ENCODE measurements at places on chromosomes 6 and 20.

DNA sequence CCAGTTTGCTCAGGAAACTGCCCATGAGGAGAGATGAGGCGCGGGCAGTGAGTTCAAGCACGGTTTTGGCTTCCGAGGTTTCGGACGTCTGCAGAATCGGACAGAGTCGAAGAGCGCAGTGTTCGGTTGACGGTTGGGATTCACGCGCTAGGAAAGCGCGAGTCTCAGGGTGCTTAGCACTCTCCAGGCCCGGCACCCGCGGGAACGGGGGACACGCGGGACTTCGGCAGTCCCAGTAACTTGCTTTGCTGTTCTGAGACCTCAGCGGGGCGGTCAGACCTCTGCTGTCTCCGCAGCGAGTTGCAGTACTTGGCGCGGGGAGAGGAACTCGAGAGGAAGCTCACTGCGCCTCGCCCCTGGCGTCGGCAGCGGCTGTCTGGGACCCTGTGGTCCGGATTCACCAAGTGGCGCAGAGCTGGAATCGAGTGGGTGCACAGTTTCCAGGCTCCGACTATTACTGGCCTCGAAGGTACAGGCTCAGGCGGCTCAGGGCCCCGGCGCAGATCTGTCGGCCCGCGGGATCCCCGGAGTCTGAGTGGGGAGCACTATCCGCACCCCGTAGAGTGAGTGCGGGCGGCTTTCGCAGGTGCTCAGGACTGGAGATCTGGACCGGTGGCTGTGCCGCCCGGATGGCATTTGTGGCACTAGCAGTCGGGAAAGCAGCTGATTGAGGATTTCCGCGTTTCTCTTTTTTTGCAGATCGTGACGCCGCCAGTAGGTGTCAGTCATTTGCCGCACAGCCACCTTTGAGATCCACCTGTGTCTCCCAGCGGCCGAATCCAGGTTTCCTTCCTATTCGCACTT, at the start of gene POM121L2:
Gene POM121L2 (minus strand): TSS at position 128 of the 804 bp plus-strand sequence. CDS start 103 bp downstream, at position 25.
- DNase-seq = peak; percentile 62

DNA sequence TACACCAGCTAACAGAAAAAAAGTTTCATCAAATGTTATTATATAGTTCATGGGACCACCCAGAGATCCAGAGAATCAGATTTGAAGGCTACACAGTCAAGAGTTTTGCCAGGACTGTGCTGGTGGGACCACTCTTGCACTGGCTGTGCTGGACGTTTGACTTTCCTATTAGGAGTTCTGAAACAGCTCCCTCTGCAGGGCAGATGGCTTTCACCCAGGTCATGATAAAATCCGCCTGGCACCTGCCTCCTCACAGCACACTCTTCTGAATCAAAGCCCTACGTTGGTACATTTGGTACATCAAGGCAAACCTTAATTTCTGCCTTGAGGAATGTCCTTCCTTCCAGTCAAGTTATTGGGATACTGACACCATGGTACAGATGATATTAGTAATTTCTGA, 302.1 kb downstream of the ZNF217 start:
- DNase-seq = peak; percentile 9

GRCh38 chr6:32954267-32954666, 1.4 kb upstream of the HLA-DMA start:
- no peak for DNase-seq

- DNase-seq = no peak
Observed at GRCh38 chr6:98831057-98831958, 3.1 kb upstream of the POU3F2 start.

DNA sequence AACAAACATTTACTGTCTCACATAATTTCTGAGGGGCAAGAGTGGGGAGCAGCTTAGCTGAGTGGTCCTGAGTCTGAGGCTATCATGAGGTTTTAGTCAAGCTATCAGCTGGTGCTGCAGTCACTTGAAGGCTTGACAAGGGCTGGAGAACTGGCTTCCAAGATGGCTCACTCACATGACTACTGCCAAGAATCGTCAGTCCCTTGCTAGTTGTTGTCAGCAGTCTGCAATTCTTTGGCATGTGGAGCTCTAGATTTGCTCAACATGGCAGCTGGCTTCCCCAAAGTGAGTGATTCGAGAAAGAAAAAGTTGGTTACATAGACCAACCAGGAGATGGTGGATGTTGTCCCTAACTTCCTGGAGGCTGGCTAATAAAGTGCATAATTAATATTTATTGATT, 2.8 kb upstream of the LRRC1 start:
- no peak for DNase-seq

- no peak for DNase-seq
Observed at GRCh38 chr6:136592930-136593673, 42.9 kb upstream of the MAP7 start.

DNA sequence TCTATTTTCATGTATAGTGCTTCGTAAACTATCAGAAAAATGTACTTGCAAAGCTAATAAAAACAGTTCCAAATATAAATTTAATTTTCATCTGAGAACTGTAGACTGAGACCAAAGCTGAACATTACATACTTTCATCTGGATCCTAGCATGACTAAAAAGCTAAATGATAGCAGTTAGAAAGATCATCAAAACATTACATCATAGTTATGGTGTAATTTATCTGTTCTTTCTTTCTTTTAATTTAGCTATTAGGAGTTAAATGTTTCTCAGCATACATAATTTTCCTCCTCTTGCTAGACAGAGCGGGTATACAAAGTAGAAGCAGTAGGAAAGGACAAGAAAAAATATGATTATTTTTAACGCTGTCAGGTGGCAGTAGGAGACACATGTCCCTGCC, 164.2 kb upstream of the THEMIS start:
- DNase-seq = no peak

- DNase-seq = no peak
Observed at GRCh38 chr6:38281126-38281525, 358.6 kb downstream of the BTBD9 start.

DNA sequence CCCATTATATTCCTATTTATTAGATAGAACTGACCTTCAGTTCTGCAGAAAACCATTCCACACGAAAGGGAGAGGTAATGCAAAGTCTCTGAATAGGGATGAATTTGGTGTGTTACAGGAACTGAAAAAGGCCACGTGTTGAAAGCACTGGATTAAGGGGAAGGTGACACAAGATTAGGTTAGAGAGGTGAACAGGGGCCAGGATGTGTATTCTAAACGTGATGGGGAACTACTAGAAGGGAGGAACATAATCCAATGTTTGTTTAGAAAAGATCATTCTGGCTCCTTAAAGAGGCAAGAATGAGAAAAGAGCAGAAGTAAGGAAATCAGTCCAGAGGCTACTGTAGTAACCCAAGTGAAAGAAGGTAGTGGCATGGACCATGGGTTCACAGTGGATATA, 6.3 kb upstream of the ZKSCAN8 start:
- no peak for DNase-seq

DNA sequence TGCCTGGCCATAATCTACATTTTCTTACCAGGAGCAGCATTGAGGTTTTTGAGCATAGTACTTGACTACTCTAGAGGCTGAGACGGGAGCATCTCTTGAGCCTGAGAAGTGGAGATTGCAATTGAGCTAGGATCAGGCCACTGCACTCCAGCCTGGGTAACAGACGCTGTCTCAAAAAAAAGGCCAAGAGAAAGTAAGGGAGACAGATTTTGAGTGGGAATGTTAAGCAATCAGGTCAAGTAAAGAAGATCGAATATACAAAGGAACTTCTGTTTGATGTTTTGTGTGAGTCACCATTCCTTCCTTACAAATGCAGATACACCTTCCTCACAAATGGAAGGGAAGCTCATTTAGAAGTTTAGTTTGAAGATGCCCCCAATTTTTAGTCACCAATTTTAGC, 4.4 kb downstream of the PNRC1 start:
- no peak for DNase-seq

DNA sequence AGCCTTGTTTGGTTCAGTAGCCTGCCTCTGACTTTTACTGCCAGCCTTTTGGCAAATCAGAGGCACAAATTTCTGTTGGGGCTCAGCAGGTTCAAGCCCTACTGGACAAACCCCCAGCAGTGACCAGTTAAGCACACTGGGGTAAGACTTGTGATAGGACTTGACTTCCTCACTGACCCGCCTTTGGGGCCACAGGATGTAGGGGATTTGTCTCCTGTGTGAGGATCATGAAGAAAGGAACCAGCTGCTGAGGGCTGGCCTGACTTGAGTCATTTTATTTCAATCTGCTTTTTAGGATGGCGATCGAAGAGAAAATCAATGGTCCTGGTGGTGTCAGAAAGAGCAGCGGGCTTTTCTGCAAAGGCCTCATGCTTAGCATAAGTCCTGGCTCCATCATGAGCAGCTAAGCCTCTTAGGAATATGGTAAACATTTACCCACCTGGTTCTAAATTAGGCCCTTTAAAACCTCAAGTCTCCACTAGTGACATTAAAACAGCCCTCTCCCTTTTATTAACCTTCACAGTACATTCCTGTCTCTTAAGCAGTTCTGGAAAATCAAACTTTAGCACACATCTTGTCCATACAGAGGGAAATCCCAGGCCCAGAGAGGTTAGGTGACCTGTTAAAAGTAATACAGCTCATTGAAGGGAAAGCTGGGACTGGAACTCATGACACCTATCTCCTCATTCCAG, 16.6 kb downstream of the CHMP4B start:
- no peak for DNase-seq

DNA sequence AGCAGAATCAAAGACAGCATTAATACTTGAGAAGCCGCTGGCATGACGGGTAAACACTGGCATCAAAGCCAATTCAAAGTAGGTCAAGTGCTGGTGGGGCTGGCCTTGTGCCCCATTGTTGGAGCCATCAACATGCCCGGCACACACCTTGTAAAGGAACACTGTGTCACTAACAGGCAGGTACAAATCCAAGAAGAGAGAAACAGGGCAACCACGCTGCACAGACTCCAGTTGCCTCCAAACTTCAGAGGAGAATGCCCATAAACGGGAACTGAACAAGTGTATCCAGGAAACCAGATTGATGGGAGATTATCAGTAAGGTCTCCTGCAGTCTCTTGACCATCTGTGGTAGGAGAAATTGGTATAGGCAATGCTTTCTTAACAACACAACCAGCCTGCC, 127.0 kb upstream of the STXBP5 start:
- no peak for DNase-seq

GRCh38 chr6:143234734-143235133, 174.0 kb downstream of the AIG1 start:
- no peak for DNase-seq

DNA sequence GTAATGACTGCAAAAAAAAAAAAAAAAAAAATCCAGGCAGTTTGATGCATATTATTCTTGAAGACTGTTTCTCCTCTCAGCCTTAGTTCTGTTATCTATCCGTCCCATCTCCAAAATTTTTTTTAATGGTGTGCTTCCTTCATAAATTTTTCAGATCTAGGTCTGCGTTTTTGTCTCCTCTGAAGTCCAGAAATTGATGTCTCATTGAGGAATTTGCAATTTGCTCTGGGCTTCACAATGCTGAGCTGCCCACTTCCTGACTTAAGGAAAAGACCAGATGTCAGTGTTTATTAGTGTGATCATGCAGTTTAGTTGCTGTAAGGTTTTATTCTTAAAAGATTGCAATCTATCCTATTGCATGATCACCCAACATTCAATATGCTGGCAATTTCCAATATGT, 297.6 kb downstream of the ZNF217 start:
- DNase-seq = no peak

GRCh38 chr6:35318196-35319171, 20.9 kb downstream of the DEF6 start:
- DNase-seq = peak; percentile 27

DNA sequence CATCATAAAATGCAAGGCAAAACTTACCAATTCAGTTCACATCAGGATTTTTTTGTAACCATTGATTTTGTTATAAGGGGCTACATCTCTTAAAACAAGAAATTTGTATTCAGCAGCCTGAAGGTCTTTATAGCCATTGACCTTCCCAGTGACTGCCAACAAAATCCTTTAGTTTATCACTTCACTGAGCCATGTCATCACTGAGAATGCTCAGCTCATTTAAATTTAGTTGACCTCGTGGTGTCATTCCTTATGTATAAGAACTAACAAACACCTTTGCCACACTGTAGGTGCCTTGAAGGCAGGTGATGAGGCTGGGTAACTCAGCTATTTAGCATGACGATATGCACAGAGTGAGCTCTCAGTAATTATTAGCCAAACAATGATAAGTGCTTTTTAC, 77.7 kb downstream of the GRM1 start:
- DNase-seq = no peak

DNA sequence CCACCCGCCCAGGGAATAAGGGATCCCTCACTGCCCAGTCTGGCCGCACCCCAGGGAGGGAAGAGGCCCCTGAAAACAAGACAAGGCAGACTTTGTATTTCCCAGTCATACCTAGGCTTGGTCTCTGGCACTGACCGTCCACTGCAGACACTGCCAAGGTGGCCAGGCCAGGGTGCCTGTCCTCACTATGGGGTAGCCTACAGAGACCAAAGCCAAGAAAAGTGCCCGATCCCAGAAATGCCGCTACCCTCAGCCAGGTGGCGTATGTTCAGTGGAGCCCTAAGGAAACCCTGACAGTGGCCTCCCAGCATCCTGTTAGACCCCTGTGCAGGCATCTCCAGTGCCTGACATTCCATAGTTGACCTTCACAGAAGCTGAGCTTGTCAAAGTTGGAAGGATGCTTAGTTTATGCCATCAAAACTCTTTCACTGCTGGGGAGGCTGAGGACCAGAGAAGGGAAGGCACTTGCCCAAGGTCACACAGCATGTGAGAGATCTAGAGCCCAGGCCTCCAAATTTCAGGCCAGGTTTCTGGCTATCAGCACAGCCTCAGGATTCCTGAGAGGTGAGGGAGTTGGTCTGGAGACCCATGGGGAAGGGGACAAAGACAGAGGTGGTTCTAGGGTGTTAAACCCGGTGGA, 2.5 kb downstream of the SCRT2 start:
- no peak for DNase-seq

GRCh38 chr6:137414599-137414998, 79.6 kb downstream of the OLIG3 start:
- no peak for DNase-seq

- DNase-seq = no peak
Observed at GRCh38 chr6:42468273-42468672, 16.5 kb upstream of the TRERF1 start.

- DNase-seq = no peak
Observed at GRCh38 chr20:19508449-19508848, 249.6 kb upstream of the RIN2 start.

GRCh38 chr20:63293456-63293855, 470 bp downstream of the COL20A1 start:
- no peak for DNase-seq

GRCh38 chr20:31803552-31804291, 15.4 kb upstream of the MYLK2 start:
- DNase-seq = no peak

DNA sequence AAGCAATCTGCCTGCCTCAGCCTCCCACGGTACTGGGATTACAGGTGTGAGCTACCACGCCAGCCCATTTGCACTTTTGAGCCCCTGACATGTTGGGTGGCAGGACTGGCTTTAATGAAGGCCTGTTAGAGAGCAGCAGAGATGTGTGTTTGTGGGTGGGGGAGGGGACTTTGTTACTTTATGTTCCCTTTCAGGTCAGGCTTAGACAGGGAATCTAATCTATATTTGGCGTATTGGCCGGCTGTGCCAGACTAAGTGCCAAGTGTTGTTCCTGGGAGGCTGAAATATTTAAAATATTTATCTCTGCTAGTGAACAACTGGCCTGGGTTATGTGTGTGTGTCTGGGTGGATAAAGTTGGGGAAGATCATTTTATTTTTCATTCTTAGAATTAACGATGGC, 6.1 kb downstream of the GMPR start:
- no peak for DNase-seq
